ENCODE measurements at places on chromosomes 7 and 10.

- DNase-seq = no peak
Measured at GRCh38 chr7:24283897-24284698, at the start of gene NPY. NPY (plus strand) TSS chr7:24284190; CDS start chr7:24285241, 1,051 bp downstream.

GRCh38 chr7:4714767-4715409, 32.8 kb downstream of the FOXK1 start:
- DNase-seq = no peak

DNA sequence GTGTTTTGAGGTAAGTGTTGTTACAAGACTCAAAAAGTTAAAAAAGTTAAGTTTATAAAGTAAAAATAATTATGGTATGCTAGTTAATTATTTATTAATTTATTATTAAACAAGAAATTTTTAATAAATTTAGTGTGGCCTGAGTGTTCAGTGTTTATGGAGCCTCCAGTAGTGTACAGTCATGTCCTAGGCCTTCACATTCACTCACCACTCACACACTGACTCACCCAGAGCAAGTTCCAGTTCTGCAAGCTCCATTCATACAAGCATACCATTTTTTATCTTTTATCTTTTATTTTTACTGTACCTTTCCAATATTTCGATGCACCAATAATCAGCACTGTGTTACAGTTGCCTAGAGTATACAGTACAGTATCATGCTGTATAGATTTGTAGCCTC, 381.2 kb upstream of the MGMT start:
- DNase-seq = no peak

GRCh38 chr10:78442836-78443550, 409.3 kb downstream of the RPS24 start:
- DNase-seq = no peak

GRCh38 chr10:69124563-69125268, 738 bp downstream of the VPS26A start:
- peak; percentile 48 for DNase-seq

DNA sequence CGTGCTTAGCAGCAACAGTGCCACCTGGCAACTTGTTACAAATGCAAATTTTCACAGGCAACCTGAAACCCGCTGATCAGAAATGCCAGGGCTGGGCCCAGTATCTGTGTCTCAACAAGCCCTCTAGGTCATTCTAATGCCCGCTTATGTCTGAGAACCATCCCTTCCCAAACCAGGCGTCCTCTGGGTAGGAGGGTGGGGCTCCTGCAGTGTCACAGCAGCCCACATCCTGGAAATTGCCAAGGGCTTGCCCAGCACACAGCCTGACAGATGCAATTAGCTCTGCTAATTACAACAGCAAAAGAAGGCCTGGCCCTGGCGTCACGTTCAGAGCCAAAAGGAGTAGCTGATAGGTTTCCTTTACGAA, 15.9 kb downstream of the ITPRIP start:
- DNase-seq = no peak

GRCh38 chr10:107546986-107547385, 382.5 kb upstream of the SORCS1 start:
- DNase-seq = no peak

DNA sequence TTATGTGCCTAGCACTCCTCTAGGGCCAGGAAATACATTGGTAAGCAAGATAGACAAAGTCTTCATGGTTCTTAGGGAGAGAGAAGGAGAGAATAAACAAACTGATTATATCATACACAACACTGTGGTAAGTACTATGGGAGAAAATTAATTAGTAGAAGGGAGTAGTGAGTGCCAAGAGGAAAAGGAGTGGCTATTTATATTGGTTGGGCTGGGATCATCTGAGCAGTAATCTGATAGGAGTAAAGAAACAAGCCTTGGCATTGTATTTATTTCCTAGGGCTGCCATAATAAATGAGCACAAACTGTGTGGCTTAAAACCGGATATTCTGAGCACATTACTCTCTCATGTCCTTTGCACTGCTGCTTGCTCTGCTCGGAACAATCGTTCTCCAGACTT, 158.1 kb upstream of the PHF14 start:
- no peak for DNase-seq

DNA sequence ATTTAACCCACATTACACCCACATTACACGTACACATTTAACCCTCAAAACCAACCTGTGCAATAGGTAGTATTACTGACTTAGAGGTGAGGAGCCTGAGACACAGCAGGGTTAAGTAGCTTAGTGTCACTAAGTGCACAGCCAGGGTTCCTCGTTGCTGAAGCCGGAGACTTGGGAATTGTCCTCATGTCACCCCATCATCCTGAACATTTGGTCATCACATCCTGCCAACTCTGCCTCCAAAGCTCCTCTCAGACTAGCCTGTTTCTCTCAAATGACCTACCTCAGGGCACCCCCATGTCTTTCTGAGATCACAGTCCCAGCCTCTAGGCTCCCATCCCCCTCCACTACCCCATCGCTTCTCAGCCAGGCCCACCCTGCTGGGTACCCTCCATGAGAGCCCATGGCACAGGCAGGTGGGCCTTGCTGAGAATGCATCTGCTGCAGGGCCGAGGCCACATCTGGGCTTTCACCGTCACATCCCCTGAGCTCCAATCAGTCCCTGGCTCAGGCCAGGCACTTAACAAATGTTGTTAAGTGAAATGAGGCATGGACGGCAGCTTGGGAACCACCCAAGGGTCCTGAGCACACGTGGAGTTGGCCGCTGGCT, 21.1 kb upstream of the PCBD1 start:
- no peak for DNase-seq

DNA sequence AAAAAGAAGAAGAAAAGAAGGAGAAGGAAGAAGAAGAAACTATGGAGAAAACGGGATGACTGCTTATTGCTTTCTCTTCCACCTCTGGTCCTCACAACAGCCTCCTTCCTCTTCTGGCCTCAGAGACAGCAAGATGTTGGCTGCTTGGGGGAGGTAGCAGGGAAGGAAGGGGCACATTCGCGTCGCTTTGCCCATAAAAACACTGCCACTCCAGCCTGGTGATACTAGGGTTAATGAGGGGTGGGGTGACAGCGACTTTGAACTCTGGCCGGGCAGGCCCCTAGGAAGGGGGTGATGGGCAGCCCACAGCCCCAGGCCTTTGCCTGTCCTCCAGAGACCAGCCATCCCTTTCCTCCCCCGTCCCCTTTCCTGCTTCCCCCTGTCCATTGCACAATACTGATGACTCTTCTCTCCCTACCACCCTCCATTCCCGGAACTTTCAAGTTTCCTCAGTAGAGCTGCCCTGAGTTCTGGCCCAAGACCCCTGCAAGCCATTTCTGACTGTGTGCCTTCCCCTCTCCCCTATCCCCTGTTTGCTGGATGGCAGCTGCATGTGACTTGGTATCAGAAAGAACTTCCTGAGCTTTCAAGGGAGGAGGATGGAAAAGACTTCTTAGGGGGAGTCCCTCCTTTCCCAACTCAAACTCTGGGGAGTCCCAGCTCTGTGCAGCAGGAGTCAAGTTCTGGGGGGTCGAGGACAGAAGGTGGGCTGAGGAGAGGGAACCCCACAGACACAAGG, 2.2 kb upstream of the CUEDC2 start:
- no peak for DNase-seq

- no peak for DNase-seq
Measured at GRCh38 chr10:71229726-71230655, 17.6 kb downstream of the UNC5B start.

Measured in GM12864 (cell line).